Ureter (tissue), 1 donor: ENCODE measurements at places on chromosomes 5 and 9. TPM values are rescaled to one million over a fixed set of nuclear protein-coding genes. Genes with fewer than 3 reads are reported as not detected.

SLC46A2 gene
- 4.2 TPM for total RNA-seq

TLE1 gene
- total RNA-seq = 74.0 TPM

DMRT3 gene
- total RNA-seq = not detected

SLCO6A1 gene
- total RNA-seq = not detected

RHOBTB3 gene
- total RNA-seq = 102 TPM

TYRP1 gene
- total RNA-seq = not detected

TMEM8B gene
- total RNA-seq = 32.3 TPM

HK3 gene
- 5.6 TPM for total RNA-seq

HAPLN1 gene
- 0.44 TPM for total RNA-seq

PCSK1 gene
- 0.34 TPM for total RNA-seq
